ENCODE measurements at places on chromosomes 16 and 17.

DNA sequence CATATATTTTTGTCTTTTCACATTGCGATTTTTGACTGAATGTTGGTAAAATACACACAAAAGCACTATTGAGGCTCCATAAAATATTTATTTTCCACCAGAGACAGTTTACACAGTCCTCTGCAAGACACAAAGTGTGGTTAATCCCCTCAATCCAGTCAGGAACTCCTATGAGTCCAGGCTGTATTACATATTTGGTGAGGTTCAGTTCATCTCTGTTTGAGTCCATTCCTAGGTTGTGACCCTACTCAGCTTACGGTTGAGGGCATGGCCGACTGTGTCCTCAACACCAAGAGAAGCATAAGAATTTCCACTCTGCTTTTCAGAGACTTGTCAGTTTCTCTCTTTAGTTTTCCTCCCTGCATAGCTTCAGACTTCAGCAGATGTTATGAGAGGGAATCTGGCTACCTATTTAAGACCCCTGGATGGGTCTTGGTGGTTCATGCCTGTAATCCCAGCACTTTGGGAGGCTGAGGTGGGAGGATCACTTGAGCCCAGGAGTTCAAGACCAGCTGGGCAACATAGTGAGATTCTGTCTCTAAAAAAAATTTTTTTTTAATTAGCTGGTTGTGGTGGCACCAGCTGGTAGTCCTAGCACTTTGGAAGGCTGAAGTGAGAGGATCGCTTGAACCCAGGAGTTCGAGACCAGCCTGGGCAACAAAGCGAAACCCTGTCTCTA, 25.1 kb downstream of the ARL4D start:
- DNase-seq, result no peak

DNA sequence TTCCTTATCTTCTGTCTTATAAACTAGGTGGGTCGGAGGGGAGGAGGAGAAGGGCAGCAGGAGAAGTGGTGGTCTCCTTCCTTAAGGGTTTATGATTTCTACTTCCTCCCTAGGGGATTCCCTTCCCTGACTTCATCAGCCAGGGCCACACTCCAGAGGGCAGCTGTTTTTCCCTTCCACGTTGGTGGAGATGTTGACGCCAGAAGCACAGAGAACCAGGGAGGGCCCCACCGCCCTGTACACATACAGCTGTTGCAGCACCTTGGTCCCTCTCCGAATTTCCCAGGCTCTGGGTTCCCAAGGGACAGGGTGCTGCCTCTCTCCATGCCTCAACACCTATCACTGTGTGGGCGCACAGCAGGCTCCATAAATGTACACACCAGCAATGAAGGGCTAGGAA, 5.6 kb upstream of the SLC6A4 start:
- no peak for DNase-seq

DNA sequence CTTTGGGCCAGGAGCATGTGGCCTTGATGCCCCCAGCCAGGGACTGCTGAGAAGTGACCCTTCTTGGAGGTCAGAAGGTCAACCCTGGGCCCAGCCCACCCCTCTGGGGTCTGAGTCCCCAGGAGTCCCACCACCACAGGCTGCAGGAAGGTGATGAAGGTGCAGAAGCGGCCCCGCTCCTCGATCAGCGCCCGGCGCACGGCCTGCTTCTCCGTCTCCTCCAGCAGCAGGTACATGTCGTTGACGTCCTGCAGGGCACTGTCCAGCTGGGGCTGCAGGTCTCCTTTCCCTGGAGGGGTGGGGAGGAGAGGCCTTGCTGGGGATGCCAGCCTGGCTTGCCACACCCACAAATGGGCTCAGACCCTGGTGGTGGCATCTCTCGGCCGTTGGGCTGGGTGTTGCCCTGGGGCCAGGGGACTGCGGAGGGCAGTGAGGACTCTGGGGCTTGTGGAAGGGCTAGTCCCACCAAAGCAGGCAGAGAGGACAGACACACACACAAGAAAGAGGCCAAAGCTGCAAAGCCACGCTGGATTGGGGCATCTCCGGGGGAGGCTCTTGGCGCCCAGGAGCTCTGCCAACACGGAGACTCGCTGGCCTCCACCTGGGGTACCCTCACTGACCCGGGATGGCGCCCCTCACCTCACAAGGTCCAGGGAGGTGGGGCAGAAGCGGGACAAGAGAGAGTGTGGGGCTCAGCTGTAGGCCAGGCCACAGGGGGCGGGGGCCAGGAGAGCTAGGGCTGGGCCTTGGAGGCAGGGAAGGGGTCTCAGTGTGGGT, 7.5 kb downstream of the MTSS2 start:
- no peak for DNase-seq

DNA sequence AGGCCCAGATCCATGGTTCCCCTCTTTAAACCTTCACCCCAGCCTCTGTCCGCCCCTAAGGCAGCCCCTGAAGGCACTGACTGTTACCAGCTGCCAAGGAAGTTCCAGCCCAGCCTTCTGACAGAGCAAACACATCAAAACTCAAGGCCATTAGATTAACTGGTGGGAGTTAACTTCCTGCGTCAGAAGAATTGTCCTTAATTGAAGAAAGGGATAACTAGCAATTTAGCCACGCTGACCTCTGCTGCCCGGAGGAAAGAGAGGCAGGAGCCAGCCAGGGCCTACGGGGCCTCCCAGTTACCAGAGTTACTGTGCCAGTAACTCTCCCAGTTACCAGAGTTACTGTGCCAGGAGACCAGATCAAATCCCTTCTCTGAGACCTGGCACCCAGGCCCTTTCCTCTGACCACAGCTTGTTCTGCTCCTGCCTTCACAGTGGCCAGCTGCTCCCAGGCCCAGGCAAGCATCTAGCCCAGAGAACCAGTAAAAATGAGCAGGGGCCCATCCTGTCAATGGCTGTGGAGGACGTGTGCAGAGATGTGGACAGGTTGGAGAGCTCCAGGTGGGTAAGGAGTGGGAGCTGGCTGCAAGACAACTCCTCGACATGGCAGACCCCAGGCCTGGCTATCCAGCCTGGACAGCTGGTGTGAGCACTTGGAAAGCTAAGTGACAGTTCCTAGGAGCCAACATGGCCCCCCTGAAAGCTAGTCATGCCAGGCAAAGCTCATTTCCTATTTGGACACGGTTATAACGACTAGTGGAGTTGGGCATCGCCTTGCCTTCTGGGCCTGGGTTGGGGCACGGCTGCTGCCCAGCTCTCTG, 2.8 kb upstream of the PITPNM3 start:
- no peak for DNase-seq

- DNase-seq, result no peak
Measured at GRCh38 chr16:66251476-66252160, 114.9 kb upstream of the CDH5 start.

DNA sequence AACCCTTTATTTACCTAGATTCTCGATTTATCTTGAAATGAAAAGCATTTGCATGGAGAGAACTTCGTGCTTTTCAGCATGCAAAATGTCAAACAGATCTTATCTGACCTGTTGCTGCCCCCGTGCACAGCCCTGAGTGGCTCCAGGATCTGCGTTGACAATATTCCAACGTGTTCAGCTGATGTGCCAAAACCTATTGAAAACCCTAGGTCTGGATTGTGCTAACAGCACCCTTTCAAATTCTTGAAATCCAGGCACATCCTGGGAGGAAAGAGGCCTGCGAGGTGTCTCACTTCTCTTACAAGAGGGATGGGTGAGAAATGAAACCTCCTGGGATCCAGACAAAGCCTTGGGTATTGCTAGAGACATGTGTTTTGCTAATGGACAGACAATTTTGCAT, 231.8 kb downstream of the MAP2K4 start:
- no peak for DNase-seq

GRCh38 chr16:50956637-50957036, 194.4 kb downstream of the SALL1 start:
- DNase-seq, result no peak

- DNase-seq, result no peak
Measured at GRCh38 chr16:30633526-30633925, 17.2 kb upstream of the PRR14 start.

GRCh38 chr16:86319585-86320236, 190.6 kb upstream of the FOXF1 start:
- no peak for DNase-seq

- no peak for DNase-seq
Measured at GRCh38 chr16:51657848-51658247, 506.8 kb upstream of the SALL1 start.

DNA sequence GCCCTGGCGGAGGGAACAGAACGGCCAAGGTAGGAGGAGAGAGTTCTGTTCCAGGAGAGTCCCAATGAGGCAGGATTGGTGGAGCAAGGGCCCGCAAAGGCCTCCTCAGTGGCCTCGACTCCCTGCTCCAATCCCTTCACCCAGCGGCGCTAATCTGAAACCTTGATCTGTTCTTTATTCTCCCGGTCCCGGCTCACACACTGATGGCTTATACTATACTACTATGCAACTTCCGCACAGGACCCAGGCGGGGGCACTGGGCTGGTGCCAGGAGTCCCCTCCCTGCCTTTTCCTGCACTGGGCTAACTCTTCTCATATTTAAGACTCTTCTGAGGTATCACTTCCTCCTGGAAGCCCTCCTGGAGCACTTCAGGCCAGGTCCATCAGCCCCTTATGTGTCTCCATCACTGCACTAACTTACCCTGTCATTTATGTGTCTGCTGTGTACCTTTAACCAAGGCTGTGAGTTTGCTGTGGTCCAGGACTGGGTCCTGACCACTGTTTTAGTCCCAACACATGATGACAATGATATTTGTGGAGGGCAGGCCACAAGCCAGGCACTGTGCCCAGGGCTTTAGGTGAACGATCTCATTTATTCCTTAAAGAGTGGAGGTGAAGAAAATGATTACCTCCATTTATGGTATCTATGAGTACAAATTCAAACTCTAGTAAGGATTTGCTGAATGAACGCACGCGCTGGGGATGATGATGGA, 6.8 kb downstream of the CCDC102A start:
- DNase-seq, result no peak

GRCh38 chr17:58007781-58008706, 998 bp upstream of the SRSF1 start:
- DNase-seq, result no peak

GRCh38 chr17:31231852-31232251, 65.2 kb downstream of the OMG start:
- no peak for DNase-seq

DNA sequence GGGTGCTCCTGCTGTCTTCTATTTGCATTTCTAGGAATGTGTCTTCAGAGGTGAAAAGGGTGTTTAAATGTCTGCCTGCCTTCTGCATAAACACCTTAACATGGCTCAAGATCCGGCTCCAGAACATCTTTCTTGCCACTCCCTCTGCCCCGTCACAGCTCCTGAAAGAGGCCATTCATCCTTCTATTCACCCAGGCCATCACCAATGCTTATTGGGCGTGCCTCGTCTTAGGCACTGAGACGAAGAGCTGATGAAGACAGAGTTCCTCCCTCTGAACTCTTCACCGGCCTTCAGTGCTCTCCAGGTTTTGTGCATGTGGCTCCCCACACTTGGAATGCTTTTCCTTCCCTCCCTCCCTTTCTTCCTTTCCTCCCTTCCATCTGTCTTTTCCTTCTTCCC, 386.7 kb downstream of the UTP18 start:
- no peak for DNase-seq

DNA sequence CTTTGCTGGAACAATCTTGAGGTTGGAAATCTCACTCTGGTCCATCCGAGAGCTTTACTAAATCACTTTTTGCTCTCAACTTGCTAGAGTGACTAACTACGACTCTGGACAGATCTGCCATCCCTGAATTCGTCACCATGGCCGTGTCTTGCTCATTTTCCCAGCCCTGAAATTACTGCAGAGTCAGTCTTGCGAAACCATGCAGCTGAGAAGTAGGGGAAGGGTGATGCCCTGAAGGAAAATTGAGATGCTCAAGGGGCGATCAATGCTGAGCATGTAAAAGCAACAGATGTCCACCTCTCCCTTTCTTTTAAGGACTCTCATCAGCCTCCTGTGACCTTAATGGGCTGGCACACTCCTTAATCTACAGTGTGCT, 18.8 kb downstream of the PCTP start:
- DNase-seq, result no peak

- no peak for DNase-seq
Measured at GRCh38 chr16:8937803-8938202, 25.9 kb downstream of the USP7 start.

- no peak for DNase-seq
Measured at GRCh38 chr17:2691965-2692780, 19.4 kb downstream of the CLUH start.

DNA sequence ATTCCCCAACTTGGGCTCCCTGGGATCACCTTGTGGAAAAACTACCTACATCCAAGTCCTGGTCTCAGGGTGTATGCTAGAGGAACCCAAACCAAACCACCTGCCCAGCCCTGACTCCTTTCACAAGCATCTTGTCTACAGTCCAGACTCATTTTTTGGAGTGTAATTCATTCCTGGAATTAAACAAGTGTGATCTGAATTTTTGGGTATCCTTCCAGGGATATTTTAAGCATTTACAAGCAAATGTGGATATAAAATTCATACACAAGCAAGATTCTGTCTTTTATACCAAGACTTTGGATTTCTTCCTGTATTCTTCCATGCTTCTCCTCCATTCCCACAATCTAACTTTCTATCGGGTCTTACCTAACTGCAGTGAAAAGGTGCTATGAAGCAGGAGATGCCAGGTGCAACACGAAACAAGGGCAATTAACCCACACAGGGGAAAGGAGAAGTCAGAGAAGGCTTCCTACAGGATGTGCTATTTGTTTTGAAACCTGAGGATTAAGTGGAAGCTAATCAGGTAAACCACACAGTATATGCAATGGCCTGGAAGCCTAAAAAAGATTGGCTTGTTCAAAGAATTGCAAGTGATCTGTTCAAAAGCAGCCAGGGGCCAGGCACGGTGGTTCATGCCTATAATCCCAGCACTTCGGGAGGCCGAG, 417.2 kb upstream of the C16orf82 start:
- DNase-seq, result no peak

DNA sequence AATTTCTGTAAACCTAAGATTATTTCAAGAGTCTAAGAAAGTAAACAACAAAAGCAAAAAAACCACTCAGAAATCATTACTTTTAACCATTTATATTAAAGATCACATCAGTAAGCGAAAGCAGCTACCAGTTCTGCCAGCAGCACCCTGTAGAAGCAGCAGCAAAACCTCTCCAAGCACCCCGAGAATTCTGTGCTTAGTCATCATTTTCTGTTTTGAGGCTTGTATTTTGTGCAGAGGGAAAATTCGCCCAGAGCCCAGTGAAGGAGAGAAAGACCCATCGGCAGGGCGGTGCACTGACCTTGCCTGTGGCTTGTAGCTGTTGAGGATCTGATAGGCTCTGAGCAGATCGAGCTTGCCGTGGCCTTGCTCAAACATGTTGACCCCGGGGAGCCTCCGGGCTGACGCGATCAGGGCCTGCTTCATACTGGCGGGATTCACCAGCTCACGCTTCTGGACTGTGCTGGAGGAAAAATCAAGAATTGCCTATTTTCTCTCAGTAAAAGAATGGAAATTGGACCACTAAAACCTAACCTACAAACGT, 35.2 kb downstream of the MBTPS1 start:
- DNase-seq, result no peak

DNA sequence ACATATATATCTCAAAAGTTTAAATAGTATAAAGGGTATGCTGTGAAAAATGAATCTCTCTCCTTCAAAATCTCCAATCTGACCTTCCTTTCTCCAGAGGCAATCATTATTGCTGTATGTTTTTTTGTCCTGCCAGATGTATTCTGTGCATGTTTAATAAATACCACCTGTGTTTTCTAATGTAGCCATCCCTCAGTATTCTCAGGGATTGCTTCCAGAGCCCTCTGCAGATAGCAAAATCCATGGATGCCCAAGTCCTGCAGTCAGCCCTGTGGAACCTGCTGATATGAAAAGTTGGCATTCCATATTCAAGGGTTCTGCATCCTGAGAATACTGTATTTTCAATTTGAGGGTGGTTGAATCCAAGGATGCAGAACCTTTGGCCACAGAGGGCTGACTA, 42.9 kb downstream of the BPTF start:
- DNase-seq, result no peak

- DNase-seq, result no peak
Measured at GRCh38 chr17:33520426-33521330, 227.6 kb upstream of the ASIC2 start.

- DNase-seq, result no peak
Measured at GRCh38 chr17:6027342-6028024, 42.7 kb upstream of the WSCD1 start.

Measured in retinal pigment epithelial cell (primary cell).